NCI-H1930 (cell line): ENCODE measurements at places on chromosomes 2 and 18.

GRCh38 chr18:21557607-21558253 lies 42.8 kb downstream of the ESCO1 start:
- no peak for DNase-seq

GRCh38 chr2:165408186-165408585 lies 61.3 kb upstream of the CSRNP3 start:
- no peak for DNase-seq

DNA sequence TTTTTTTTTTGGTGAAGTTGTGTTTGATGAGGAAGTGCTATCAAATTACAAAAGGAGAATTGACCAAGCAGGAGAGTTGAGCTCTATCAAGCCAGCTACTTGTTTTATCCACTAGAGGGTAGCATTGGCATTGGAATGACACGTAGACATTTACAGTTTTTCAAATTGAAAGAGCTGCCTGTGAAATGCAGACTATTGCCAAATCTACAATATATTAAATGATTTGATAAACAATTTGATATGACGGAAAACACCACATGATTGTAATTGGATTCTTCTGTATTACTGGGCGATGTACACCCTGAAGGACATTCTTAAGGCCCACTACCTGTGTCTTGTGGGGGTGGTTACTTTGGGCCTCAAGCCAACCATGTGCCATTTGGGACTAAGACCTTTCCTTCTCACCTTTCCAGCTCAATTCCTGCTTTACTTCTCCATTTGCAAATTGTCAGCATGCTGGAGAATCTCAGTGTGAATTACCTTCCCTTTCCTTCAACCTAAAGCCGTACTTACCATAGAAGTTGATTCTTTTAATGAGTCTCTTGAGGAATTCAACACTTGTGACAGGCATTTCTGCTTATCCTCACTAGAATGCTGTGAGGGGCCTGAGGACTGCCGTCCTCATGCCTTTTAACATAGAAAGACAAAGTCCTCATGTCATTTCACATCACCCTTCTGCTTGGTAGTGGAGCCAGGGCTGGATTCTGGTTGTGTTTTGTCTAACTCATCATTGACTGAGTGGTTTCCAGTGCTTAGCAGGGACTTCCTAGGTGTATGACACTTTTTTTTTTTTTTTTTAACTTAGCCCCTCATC lies 134.8 kb upstream of the THUMPD2 start:
- DNase-seq, result peak; percentile 32

DNA sequence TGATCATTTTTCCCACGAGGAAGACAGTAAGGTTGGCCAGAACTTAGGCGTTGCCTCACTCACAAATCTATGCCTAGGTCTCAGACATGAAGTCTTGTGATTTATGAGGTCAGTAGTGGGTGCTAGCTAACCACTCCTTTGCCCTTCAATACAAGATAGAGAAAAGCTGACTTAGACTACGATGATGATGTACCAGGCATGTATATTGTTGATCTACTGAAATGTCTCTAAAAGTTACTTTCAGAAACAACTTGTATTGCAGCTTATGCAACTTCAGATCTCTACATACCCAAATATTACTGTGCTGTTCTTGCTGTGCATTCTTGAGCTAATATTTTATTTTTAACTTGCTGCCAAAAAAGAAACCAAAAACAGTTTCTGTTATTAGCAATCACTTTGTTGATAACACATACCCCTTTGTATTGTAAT lies 30.6 kb downstream of the MAPRE2 start:
- DNase-seq, result no peak

- peak; percentile 96 for DNase-seq
Measured at GRCh38 chr2:171723716-171724683, 36.7 kb downstream of the DYNC1I2 start.

DNA sequence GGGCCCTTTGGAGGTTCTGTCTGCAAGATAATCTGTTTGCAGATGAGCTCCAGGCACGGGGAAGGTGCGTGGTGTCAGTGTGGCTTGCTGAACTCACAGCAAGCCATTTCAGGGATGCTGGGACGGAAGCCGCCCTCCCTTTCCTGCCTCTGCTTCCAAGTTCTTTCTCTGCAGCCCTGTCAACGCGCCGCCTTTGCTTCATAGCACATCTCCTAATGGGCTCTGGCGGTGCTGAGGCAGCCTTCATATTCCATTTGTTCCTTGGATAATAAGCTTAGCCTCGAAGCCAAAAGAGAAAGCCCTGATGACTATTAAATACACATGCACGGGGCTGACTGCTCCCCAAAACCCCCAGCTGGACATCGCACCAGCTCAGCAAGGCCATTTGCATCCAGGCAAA lies 81.7 kb upstream of the TAF1B start:
- DNase-seq, result no peak

DNA sequence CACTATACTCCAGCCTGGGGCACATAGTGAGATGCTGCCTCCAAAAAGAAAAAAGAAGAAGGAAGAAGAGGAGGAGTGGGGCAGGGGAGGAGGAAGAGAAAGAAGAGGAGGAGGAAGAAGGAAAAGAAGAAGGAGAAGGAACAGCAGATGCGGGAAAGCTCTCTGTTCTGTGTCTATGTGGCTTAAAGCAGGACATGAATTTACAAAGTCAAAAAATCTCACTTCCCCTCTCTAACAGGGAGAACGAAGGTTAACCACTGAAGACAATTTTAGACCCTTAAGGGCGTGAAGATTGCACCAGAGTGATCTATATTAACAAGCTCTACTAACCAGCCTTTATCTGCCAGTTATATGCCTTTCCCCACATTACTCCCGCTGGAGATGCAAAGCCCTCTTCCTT lies 258.9 kb downstream of the METTL4 start:
- DNase-seq, result no peak

DNA sequence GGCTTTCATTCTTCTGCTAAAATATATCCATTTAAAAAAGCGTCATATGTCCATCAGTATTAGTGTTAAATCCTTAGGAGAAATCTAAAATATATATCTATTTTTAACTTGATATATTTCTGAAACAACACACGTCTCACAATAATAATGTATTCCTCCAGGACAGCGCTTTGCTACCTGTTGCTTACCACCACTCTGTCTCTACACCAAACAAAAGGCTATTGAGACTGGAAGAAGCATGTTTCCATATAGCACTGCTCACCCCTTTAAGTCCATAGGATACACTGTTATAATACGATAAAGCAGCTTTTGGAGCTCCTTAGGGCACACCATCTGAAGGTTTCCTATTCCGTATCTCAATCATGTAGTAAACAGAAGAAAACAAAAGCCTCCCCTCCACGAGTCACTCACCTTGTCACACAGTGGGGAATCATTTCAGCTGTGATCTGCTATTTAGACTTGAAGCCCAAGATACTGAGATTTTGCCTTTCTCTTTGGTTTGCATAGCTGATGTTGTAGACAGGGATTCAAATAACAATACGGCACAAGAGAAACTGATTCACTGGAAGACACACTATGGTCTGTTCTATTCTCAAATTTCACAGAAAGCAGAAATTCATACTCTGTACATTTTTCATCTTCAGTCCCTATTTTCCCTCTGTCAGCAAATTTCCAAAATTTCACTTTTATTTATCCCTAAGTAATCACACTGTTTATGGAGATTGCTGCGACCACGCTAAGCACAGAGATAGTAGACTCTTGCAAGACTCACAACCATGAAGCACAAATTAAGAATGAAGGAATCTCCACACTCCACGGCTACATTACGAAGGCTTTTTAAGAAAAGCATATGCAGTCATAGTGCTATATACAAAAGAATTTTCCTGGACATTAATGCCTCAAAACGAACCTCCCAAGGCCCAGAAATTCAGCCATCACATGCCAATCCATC lies 187.1 kb downstream of the TCF4 start:
- no peak for DNase-seq

DNA sequence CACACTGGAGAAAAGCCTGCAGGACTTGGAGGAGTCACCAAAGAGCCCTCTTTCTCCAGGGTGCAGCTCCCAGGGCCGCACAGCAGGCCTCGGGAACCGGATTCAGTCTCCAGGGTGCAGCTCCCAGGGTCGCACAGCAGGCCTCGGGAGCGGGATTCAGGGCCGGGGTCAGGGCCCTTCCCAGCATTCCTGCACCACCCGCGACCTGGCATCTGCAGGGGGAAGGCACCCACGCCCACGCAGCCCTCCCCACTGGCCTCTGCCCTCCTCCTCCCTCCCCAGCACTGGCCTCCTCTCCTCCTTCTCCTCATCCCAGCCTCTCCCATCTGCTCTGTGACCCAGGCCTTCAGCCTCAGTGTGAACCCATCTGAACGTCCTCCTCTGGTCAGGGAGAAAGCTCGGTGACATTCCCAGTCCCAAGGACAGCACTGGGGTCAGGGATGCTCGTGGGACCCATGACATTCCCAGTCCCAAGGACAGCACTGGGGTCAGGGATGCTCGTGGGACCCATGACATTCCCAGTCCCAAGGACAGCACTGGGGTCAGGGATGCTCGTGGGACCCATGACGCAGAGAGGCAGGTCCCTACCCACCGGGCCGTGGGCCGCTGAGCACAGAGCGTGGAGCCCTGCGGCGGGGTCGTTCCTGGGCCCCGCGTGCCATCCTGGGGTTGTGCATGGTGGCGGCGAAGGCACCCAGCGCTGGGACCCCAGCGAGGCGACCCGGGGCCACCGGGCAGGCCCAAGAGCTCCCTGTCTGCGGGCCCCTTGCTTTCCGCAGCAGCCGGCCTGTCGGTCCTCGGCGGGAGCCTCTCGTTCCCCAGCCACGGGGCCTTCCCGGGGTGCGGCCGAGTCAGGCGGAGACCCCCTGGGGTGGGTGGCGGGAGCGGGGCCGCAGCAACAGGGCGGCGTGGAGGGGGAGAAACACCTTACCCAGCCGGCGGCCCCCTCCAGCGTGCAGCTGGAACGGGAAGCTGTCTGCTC lies 550.2 kb upstream of the SALL3 start:
- DNase-seq, result no peak

DNA sequence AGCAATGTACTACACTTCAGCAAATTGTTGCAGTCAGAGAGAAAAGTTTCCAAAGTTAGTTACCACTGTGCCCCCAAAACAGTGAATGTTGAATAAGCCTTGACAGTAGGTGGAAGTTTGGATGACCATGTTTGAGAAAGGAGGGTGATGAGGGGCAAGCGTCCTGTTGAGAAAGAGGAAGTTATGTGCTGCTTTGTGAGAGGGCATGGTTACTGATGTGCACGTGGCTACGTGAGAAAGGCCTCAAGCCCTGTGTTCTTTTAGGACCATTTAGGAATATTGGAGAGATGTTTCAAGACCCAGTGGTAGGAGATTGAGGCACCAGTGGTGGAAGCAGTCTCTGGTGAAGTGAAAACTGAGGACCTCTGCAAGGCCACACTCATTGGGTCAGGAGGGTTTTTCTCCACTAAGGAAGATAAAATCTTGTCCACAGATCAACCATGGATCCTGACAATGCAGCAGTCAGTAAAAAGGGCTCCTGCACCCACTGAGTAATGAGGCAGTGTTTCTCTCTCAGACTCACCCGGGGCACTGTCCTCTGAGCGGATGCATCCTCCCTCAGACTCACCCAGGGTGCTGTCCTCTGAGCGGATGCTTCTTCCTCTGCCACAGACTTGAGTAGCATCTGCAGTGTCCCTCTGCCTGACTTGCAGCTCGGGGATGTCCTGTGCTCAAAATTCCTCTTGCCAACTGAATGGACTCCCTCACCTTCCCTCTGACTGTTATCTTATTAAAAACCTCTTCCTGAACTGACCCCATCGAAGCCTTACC lies 34.7 kb upstream of the ACTR3 start:
- DNase-seq, result no peak

DNA sequence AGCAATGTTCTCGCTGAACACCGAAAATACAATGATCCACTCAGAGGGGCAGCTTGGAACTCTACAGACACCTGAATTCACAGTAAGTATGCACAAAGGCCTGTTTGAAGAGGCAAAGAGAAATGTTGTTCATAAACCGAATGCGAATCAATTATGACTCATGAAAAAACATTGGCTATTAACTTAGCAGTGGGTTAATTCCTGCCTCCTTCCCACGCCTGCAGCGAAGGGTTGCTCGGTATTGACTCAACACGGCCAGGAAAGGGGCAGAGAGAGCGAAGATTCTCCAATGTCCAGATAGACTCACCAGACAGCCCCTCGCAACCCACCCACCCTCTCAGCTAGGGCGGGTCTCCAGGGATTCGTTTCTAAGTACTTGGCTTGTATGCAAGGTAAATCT lies 9.4 kb downstream of the CRACDL start:
- no peak for DNase-seq

- DNase-seq, result no peak
Measured at GRCh38 chr18:6885006-6885481, 155.5 kb downstream of the ARHGAP28 start.

DNA sequence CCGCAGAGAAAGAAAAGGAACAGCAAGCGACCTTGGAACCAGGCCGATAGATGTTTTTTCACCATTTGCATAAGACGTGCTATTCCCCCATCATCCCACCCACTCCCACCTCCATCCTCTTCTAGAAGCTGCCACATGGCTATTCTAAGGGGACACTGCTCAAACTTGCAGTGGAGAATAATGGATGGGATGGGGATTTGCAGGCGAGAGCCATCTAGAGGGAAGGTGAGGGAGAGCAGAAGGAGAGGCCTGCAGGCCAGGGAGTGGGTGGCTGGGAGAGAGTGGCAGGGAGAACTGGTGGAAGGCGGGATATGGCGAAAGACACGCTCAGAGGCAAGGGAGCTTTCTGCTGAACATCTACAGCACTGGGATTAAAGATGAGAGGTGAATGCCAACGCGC lies 84.9 kb downstream of the MAPK4 start:
- no peak for DNase-seq

GRCh38 chr2:69828938-69829255 lies 563 bp upstream of the GMCL1 start:
- DNase-seq, result no peak

GRCh38 chr2:229873123-229873581 lies 48.7 kb downstream of the TRIP12 start:
- no peak for DNase-seq

DNA sequence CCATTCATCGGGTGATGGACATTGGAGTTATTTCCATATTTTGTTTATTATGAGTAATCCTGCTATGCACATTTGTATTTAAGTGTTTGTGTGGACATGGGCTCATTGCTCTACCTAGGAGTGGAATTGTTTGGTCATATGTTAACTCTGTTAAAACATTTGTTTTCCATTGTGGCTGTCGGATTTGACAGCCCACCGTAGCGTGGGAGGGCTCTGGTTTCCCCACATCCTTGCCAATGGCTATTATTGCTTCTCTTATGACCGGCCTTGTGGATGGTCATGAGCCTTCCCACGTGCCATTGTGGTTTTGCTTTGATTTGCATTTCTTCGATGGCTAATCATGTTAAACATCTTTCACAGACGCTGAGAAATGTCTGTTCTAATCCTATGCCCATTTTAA lies 92.0 kb downstream of the ZNF236 start:
- no peak for DNase-seq

GRCh38 chr2:210577263-210578071 lies 21.1 kb downstream of the CPS1 start:
- DNase-seq, result peak; percentile 3

- DNase-seq, result no peak
Measured at GRCh38 chr18:31667185-31667584, 17.2 kb downstream of the B4GALT6 start.

DNA sequence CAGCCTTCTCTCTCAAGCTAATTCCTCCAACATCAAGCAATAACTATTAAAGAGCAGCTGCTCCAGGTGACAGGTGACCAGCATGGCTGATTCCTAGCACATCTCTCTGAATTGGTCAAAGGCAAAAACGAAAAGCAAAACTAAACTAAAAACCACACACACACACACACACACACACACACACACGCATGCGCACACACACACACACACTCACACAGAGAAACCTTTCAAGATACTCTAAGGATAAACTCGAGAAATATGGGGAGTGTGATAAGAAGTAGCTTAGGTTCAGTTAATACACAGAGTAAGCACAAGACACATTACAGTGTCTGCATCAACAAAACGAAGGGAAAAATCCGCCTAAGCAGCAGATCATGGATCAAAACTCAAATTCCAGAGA lies 74.5 kb upstream of the FZD7 start:
- no peak for DNase-seq

GRCh38 chr18:10923141-10923540 lies 226.2 kb downstream of the PIEZO2 start:
- DNase-seq, result no peak
